Right cardiac atrium (tissue), 5 donors: ENCODE measurements at places on chromosomes 4 and X.

GRCh38 chr4:124278477-124278876, 434.1 kb downstream of the ANKRD50 start:
- DNase-seq = no peak

GRCh38 chr4:61666244-61666643, 466.1 kb downstream of the ADGRL3 start:
- DNase-seq = no peak

DNA sequence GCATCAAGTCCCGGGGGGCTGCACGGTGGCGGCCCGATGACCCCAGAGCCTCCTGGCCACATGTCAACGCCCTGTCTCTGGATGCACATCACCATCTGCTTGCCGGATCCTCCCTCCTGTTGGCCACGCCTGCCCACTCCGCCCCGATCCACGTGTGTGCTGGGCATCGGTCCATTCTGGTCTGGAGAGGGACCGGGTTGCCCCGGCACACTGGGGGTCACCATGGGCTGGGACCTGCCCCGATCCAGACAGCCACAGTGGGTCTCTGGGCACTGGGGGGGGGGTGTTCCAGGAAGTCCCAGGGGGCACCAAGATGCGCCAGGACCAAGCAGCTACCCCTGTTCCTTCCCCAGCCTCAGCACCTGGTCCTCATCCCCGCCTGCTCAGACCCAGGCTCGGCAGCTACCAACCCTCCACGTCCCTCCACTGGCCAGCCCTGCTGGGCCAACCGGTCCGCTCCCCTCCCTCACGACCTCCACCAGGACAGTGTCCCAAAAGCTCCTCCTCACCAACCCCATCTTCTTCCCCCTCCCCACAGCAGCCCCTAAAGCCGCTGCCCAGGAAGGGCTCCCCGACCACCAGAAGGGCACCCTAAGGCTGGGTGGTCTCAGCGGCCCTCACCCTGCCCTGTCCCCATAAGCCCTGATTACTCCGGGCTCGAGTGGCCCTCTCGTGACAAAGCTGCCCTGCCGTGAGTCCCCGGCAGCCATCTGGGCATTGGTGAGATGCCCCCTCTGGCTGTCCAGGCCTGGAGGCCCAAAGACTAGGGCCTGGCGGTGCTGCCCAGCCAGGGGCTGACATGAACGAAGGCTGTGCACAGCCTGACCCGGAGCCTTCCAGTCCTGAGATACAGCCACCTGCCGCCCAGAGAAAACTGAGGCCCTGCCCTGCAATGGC, 4.6 kb downstream of the CTBP1 start:
- peak; percentile 76 for DNase-seq

DNA sequence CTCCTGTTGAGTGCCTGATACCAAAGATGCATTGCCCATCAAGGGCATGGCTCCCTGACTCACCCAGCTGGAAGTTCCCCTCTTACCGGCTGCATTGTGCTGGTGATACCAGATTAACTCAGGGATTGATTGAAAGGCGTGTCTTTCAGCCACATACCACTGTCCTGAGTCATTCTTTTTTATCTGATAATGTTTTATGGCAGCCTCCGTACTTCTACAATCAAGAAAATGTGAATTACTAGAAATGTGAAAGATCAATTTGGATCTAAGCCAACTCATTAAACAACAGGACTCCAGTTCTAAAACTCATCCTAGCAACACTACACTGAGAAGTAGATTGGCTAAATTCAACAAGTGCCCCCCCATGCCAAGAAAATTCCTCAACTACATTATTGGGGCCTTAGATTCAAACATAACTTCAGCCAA, 40.0 kb downstream of the TXK start:
- no peak for DNase-seq

DNA sequence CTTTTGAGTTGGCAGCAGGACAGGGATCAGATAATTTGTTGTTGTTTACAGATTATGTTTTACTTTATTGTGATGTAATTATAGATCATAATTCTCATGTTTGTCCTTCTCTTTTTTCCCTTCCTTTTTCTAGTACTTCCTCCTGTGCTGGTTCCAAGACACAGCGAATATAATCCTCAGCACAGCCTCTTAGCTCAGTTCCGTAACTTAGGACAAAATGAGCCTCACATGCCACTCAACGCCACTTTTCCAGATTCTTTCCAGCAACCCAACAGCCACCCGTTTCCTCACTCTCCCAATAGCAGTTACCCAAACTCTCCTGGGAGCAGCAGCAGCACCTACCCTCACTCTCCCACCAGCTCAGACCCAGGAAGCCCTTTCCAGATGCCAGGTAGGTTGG, 58.0 kb downstream of the SMAD1 start:
- DNase-seq = no peak

DNA sequence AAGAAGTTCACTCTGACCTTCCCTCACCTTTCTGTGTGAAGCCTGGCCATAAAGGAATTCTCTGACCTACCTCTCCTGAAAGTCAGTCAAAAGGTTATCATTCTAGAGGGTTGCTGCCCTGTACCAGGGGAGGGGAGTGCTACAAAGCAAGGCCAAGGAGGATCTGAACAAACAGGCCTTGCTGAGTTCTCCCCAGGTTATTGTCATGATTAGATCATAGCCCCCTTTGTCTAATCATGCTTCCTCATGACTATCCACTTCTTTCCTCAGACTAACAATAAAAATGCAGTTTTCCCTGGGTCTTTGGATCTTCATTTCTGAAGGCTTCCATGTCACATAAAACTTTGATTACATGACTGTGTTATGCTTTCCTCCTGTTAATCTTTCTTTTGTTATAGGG, 472.0 kb downstream of the IQCM start:
- DNase-seq = no peak

DNA sequence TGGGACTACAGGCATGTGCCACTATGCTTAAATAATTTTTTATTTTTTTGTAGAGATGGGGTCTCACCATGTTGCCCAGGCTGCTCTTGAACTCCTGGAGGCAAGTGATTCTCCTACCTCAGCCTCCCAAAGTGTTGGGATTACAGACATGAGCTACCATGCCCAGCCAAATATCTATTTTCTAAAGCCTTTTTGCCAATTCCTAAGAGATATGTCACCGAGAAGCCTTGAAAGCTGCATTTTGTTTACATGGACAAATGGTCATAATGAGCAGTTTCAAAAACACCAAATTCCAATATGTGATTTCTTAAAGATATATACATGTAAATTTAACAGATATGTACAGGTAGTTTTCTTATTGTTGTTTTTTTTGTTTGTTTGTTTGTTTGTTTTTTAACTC, 33.0 kb upstream of the PGRMC2 start:
- DNase-seq = no peak

- DNase-seq = no peak
Observed at GRCh38 chrX:24387724-24388123, 27.3 kb downstream of the SUPT20HL1 start.

DNA sequence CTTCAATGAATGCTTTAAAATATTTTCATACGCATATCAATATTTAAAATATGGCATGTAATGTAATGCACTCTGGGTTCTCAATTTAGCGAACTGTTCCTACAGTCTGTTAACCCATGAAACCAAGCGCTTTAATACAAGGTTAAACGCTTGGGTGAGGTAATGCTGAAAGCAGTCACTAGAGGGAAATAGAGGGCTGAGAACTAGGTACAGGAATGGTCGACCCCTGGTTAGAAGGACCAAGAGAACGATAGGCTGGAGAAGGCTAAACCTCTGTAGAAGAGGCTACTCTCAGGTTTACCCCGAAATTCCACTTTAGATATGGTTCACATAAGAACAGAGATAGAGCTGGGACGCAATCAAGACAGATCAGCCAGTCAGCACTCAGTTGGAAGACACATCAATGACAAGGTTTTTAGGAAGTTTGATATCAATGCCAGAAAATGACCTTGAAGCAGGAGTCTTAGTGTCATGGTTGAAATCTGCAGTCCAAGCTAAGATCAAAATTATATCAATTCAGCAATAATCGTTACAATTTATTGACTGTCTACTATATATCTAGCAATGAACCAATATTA, 26.9 kb downstream of the ARSJ start:
- no peak for DNase-seq

- no peak for DNase-seq
Observed at GRCh38 chr4:110492522-110492921, 16.6 kb downstream of the ENPEP start.

DNA sequence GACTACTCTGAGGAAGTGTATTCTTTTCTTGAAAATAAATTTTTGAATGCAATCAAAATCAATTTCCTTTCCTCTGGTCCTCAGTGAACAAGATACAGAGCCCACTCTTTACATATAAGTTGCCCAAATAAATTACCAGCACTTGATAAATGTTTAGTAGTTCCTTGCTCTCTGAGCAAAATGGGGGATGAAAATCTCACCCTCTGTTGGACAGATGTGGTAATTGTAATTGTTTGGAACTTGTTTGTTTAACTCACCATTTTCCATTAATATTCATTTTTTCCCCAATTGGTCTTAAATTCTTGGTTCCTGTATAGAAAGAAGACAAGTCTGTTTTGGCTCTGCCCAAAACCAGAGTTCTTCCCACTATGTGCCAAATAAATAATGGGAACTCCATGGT, 146.3 kb downstream of the LDB2 start:
- no peak for DNase-seq

DNA sequence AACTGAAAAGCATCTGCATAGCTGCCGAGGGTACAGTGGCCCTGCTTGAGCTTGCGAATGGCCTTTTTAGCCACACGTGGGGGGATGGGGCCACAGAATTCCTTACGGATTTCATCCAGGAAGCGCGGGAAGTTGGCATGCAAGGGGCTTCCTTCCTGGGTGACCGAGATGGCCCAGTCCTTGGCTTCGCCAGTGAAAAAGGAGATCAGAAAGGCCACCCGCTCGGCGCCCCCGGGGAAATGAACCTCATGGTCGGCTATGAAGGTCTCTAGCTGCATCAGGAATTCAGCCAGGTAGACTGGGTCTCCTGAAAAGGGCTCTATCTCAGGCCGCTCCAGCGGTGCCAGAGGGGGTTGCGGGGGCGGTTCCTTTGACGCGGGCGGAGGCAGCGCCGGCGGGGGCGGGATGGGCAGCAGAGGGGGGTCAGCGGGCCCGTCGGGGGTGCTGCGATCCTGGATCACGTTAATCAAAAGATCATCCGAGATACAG, 909 bp downstream of the RTL5 start:
- DNase-seq = no peak

DNA sequence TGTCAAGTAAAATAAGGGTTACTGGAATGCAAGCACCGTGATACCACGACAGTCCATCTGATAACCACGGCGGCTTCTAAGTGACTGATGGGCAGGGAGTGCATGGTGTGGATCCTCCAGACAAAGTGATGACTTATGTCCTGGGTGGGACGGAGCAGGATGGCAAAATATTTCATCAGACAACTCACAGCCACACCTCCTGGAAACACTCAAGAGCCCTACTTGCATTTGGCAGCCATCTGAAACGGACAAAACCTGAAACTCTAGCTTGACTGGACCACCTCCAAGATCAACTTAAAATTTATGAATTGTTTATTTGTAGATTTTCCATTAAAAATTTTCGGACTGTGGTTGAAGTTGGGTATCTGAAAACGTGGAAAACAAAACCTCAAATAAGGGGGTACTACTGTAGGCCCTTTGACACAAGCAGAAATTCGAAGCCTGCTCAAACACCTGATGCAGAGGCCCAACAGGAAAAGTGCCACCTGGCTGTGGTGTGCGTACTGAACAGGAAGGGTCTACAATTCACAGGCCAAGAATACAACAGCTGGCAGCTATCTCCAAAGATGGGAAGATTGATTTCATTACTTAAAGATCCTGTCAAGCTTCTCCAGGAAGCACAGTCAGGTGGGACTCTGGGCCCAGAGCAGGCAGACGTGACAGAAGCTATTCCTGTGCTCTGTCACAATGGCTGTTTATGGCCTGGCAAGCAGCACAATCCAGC, 26.0 kb downstream of the LRIT3 start:
- no peak for DNase-seq

DNA sequence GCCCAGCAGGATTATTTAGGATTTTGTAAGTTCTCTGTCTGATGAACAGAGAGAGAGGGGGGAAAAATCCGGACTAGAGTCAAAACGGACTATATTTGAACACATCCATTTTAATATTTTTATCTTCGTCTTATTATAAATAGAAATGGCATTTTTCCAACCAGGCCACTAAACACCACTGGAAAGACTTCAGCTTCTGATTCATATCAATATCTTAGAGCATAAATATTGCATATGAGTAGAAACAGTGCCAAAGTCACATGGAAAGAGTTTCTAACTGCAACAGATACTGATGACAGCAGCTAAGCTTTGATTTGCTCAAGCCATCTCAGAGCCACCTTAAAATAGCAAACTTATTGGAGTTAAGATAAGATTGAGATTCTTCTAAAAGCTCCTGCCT, 456 bp downstream of the PPARGC1A start:
- no peak for DNase-seq

GRCh38 chr4:67198727-67199126, 346.6 kb downstream of the CENPC start:
- no peak for DNase-seq

DNA sequence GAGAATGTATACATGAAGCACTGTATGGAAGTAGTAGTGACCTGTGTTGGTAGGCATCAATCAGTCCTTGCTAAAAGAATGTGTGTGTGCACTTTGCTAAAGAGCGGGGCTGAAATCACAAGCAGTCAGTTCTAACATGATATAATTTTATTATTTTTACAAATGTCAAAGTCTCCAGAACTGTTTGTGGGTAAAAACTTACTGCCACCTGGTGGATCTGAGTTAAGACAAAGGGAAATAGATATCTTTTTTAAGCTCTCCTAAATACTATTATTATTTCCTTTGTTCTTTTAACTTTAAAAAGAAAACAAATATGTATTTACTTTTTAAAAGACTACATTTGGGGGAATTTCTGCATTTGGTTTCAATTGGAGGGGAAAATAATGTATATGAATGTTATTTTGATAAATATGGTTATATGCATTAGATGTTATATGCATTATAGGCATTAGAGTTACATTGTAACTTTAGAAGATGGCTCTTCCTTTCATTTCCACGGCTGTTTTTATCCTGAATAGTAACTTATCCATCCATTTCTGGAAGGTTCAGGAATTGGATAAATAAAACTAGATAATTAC, 7.8 kb upstream of the CLOCK start:
- DNase-seq = no peak

DNA sequence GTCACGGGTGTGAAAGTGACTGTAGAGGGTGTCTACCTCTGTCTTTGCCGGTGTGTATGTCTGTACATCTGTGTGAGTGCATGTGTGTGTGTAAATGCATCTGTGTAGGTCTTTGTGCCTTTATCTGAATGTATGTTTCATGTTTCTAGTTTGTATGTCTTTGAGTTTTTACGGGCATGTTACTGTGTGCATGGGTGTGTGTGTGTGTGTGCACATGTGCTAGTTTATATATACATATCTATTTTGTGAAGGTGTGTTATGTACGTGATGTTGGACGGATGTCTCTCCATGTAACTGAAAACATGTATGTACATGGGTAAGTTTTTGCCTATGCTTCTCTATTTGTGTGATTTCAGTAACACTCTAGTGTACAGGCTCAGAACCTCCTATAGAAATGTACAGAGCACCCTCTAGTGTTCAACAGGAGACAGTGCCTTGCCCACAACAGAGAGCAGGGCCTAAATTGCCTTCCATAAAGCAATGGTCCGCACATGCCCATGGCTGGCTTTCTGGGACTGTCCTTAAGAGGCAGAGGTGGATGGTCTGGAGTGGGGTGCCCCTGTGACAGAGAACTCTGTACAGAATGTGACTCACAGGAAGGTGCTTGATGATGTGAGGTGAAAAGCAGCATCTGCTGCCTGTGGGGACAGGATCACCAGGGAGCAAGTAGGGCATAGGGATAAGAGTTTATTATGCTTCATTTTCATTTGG, 343.5 kb downstream of the RAPGEF2 start:
- peak; percentile 54 for DNase-seq
